Thoracic aorta endothelial cell (primary cell): ENCODE measurements at places on chromosomes 5 and 9. TPM values are rescaled to one million over a fixed set of nuclear protein-coding genes. Genes with fewer than 3 reads are reported as not detected.

The ROPN1L gene
- 0.53 and 1.9 TPM in 2 replicates for total RNA-seq

The TIGD6 gene
- 4.4 and 4.9 TPM in 2 replicates for total RNA-seq

The SELENOP gene
- 0.66 and 3.4 TPM in 2 replicates for total RNA-seq

The NR4A3 gene
- under 0.01 and 0.07 TPM in 2 replicates for total RNA-seq

The CARTPT gene
- total RNA-seq: not detected in 2 replicates
